ENCODE measurements at places on chromosomes 1 and 21.
A peak's percentile ranks its signal among the peaks of the same experiment; 100 is the strongest.

DNA sequence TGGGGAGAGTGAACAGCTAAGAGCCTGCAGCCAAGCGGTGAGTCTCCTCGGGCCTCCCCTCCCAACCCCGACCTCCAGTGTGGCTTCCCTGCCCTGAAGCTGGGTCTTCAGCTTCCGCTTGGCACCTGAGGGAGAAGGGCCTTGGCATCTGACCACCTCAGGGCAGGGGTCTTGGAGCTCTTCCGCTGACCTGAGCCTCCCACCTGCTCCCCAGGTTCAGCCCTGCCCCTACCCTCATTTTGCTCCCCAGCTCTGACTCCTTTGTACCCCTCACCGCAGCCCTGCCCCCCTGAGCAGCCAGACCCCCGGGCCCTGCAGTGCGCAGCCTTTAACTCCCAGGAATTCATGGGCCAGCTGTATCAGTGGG is 4.9 kb downstream of the ADAMTSL4 start:
- no peak for DNase-seq

DNA sequence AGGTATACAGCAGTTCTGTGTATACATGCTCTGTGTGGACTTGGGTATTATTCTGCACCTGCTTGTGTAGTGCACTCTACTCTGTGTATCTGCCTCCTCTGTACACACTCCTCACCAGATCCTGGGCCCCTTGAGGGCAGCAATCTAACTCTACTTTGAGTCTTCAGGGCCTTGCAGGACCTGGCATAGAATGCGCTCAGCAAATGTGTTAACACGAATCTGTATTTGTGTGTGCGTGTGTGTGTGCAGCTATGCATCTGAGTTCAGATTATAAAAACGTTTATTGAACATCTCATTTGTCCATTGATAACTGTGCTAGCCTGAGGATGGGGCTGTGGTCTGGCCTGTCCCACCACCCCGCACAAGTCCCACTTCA is 3.9 kb upstream of the MEF2D start:
- no peak for DNase-seq

GRCh38 chr1:78136680-78137079 is 90.9 kb downstream of the GIPC2 start:
- DNase-seq, result no peak

GRCh38 chr1:70567167-70567566 is 156.1 kb downstream of the CTH start:
- no peak for DNase-seq

DNA sequence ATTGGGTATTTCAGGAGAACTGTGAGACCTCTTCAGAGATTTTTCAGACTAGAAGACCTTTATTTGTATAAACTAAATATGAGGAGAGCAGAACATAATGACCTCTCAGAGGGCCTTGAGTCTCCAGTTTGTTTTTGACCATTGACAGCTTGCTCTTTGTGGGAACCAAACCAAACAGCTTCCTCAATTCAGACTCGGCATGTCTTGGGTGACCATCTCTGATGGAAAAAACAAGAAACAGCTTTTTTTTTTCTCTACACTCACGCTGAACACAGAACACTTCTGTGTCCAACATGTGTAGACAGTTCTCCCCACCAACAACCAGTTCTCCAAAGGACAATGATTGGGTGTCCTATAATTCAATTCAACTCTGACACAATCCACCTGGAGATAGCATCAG is 11.5 kb downstream of the ATP1A4 start:
- DNase-seq, result no peak

GRCh38 chr21:40564318-40564717 is 282.6 kb downstream of the DSCAM start:
- DNase-seq, result no peak

DNA sequence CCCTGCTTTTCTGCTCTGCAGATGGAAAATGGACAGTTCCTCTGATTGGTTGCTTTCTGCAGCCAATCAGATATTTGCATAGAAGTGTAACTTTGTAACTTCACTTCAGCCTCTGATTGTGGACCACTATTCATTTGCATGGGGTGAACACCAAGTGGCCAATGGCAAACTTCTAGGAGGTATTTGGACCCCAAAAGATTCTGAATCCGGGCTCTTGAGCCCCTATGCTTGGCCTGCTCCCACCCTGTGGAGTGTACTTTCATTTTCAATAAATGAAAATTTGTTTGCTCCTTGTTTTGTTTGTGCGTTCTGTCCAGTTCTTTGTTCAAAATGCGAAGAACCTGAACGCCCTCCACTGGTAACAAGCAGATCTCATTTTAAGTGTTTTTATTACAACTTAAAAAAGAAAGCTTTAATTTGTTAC is 6.4 kb upstream of the GSTM4 start:
- DNase-seq, result no peak

DNA sequence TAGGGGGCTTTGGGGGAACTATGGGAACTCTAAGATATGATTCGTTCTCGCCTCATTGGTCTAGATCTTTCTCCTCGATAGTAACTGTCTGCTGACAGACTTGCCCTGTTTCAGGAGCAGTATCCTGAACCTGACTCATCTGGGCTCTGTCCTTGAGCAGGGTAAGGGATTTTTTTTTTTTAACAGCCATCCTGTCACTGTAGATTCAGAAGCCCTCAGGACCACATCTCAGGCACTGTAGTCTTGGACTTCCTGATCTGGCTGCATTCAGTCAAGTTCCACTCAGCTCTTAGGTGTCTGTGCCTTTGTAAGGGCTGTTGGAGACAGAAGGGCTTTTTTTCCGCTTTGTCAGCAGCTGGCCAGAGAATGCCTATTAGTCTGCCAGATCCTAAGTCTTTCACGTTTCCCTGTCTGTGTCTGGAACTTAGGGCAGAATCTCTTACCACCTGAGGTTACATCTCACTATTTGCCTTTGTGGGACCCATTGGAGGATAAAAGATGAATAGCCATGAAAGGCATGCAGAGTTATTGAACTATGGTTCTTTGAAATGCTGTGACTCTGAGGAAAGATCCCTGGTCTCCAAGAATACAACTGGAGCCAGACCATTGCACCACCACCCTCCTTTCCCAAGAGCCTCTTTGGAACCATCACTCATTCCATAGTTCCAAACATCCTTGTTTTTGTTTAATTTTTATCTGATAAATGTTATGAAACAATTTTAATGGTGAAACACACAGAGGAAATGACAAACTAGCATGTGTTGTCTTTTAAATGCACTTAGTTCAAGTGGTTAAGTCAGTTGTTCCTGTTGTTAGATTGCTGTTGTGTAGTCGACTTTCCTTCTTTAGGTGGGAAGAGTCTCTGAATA is 49.7 kb upstream of the MACF1 start:
- no peak for DNase-seq

DNA sequence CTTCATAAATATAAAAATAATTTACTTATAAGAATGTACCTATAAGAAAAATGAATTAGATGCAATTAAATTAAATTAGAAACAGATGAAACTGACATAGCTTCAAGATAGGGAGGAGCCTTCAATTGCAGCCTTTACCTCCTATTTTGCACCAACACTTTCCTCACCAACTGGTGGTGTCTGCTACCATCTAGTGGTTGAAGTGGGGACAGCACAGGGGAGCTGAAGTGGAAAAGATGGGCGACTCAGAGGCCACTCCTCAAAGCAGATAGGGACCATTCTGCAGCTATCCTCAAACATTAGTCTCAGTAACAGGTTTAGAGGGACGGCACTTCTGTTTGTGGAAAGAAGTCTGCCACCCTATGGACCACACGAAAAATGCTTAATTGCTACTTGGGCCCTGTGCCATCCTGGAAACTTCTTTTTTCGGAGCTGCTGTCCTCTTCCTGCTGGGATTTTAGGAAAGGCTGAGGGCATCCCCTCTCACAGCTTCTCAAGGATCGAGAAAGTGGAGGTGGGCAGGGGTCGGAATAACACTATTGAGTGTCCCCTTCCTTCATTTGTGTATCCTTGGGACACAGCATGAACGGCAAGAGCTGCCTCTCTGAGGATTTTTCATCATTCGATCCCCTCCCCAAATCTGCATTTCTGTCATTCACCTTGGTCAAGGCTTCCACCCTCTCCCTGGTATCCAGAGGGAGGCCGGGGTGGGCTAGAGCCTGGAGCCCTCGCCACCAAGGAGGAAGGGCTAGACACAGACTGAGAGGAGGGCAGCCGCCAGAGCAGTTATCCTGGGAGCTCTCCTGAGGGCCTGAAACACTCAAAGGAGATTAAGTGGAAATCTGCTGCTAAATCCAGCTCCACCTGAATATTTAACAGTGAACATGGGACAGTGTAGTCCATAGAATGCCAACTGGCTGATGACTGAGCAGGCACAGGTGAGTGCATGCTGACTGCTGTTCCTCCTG is 9.6 kb downstream of the PROK1 start:
- peak; percentile 80 for DNase-seq

- no peak for DNase-seq
These were observed 54.3 kb upstream of the SH3GLB1 start for GRCh38 chr1:86650065-86650464.

GRCh38 chr1:95084317-95085176 is 11.8 kb upstream of the ALG14 start:
- DNase-seq, result peak; percentile 32

GRCh38 chr1:61081686-61082310 is 563 bp upstream of the NFIA start:
- DNase-seq, result peak; percentile 56

DNA sequence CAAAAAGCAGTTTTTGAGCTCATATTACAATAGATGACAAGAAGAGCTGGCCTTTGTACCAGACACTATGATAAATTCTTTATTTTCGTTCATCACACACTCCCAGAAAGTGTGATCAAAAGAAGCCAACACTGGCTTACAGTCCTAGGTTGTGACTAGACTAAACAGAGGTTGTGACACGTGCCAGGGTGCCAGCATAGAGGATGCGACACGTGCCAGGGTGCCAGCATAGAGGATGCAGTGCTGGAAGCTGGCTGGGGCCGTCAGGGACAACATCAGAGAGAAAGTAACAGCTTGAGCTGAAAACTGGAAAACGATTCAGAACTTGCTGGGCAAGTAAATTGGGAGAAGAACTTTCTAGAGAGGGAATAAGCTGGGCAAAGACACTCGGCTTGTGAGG is 2.2 kb downstream of the MTARC1 start:
- DNase-seq, result no peak

DNA sequence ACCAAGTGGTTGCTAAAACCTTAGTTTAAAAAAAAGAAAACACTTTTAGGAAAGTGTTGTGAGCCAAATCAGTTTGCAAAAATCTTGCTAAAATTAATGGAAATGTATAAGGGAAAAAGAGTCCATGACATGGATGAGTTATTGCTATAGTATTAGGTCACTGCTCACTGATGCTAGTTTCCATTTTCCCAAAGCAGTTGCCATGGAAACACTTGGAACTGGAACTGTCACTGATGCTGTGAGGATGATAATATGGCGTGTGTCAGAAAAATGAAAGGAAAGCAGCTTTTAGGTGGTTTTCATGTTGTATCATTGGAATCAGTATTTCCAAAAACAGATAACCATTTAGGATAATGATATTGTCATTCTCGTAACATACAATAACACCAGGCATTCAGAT is 104.4 kb downstream of the PHTF1 start:
- no peak for DNase-seq

- DNase-seq, result no peak
These were observed 253.4 kb upstream of the CSF3R start for GRCh38 chr1:36735939-36736730.

DNA sequence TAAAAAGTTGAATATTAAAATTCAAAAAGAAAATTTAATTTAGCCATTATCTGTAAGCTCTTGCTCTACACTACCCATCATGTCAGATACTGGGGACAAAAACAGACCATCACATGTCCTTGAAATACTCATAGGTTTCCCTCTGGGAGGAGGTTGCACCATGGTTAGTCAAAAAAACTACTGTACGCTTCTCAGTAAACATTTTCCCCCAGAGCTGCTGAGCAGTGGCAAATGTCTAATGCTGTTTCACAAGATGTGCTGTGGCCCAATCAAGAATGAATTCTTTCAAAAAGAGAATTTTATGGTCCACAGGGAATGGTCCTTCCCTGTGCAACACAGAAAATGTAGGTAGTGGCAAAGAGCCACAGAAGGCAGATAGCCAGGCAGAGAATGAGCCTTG is 6.1 kb downstream of the SLC25A24 start:
- DNase-seq, result no peak

DNA sequence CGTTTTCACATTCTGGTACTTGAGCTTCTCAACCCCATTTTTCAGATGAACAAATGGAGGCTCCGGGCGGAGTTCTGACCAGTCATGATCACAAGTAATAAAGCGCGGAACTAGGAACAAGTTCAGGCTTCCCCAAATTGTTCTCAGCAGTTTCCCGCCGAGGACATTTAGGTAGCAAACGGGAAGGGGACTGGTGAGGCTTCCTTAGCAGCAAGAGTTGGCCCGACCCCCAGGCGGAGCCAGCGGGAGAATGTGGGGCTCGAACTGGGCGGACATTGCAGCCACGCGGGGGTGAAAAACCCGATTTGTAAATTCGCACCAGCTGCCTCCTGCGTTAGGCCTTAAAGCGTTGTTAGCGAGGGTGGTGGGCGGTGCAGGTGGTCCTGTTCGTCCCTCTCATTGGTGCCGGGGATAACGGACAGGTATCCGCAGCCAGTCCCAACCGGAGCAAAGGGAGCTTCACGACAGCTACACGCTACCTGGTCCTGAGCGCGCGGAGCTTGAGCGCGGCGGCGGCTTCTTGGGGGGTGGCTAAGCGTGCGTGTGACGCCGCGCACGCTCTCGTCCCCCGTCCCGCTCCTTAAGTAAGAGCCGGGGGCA is 15.3 kb downstream of the SEMA6C start:
- DNase-seq, result peak; percentile 71

DNA sequence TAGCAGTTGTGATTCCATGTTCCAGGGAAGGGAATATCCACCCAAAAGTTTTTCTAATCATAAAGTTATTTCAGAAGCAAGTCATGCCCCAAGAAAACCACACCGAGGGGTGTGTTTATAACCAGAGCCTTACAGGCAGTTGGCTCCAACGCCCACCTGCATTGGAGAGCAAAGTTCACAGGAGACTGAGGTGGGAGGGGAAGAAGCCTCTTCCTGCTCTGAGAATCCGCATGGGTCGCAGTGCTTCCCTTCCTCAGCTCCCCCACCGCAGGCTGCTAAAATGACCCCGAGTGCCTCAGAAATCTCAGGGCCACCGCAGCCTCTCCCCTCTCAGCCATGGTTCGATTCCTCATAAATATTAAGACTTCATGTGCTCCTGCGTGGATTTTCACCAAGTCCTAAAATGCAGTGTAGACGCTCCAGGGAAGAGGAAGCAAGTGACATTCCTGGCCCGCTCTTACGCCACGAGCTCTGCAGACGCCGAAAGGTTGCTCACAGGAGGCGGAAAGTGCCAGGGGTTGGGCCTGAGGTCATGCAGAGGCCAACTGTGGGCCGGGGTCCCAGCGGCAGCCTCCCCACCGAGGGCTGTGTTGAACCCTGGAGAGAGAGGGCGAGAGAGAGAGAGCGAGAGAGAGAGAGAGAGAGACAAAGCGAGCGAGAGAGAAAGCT is 13.4 kb upstream of the SPSB1 start:
- no peak for DNase-seq

DNA sequence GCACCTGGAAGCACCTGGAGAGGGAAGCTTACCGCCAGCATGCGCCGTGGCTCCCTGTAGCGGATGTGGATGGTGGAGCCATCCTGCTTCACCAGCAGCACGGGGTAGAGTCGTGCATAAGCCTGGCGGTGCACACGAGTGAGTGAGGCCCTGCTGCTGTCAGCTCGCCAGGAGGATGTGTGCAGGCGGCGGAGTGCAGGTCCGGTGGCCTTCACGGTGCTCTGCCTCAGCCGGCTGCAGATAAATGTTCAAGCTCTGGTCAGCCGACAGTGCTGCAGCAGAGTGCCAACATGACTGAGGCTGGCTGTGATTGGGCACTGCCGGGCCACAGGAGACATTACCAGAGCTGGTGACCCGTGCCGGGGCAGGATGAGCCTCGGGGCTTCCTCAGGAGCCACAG is 1.5 kb downstream of the MRPL55 start:
- no peak for DNase-seq
